Lung (tissue), 17 donors: ENCODE measurements at places on chromosomes 13 and 19.
A peak's percentile ranks its signal among the peaks of the same experiment; 100 is the strongest.

DNA sequence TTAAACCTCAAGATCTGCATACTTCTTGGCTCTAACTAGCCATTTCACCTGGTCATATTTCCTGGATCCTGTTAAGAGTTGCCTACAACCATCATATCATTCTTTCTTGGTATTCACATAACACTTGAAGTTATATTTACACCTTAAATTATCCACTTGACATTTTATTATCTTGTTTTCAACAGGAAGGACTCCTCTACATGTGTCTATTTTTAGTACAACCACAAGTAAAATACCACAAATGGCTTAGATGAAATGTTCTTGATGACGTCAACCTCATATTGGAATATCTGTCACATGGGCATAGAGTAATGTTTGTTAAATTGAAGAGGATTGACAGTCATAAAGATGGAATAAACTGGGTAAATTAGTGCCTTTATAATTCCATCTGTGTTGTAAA, 9.4 kb downstream of the PCDH20 start:
- DNase-seq, result no peak

DNA sequence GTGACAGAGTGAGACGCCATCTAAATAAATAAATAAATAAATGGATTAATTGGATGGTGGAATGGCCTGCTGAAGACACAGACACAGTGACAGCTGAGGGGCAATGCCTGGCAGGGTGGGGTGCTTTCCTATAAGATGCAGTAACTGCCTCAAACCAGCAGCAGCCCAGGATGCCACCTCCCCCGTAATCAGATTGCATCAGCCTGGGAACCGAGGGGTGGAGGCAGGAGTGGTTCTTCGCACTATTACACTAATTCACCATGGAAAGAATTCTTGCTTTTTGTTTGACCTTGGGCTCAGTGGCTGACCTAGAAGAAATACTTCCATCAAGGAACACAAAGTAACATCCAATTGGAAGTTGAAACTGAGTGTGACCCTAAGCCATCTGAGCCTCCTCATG, 31.6 kb upstream of the USP12 start:
- DNase-seq, result no peak

DNA sequence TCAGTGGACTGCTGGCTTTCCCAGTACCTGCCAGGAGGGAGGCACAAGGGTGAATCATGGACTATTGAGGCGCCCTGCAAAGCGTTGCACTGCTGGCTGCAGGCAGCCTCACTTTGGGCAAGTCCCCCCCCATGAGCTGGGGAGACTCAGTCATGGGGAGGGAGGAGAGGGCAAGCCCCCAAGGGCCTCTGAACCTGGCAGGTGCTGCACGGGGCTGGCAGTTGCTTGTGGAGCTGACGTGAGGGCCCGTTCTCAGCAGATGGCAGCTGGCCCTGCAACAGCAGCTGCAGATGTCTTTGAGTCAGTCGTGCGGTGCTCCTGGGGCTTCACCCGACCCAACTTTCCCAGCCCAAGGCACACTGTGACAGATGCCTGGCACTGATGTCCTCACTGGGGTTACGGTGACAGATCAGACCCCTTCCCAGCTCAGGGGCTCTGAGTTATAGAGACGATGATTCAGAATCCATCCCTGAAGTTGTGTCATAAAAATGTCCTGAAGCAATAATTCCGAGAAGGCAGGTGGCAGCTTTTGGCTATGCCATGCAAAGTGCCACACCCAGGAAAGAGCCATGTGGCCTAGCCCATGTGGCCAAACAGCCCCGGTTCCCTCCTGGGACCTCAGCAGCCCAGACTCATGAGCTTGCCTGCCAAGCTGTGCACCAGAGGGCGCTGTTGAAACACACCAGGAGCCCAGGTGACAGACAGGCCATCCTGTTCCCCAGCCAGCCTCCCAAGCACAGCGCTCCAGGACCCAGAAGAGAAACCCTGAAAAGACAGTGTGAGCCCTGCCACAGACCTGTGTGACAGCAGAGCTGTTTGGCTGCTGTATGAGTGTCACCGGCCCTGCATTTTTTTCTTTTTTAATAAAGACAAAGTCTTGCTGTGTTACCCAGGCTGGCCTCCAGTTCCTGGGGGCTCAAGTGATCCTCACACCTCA, 53.6 kb upstream of the LDLR start:
- peak; percentile 88 for DNase-seq

GRCh38 chr13:85853901-85854663, 54.9 kb upstream of the SLITRK6 start:
- DNase-seq, result no peak

- DNase-seq, result no peak
Measured at GRCh38 chr13:23254506-23254905, 73.7 kb downstream of the SGCG start.

- peak; percentile 77 for DNase-seq
Measured at GRCh38 chr19:32651729-32652140, 23.2 kb downstream of the ANKRD27 start.

- DNase-seq, result no peak
Measured at GRCh38 chr13:74641586-74641985, 507.4 kb upstream of the KLF12 start.

DNA sequence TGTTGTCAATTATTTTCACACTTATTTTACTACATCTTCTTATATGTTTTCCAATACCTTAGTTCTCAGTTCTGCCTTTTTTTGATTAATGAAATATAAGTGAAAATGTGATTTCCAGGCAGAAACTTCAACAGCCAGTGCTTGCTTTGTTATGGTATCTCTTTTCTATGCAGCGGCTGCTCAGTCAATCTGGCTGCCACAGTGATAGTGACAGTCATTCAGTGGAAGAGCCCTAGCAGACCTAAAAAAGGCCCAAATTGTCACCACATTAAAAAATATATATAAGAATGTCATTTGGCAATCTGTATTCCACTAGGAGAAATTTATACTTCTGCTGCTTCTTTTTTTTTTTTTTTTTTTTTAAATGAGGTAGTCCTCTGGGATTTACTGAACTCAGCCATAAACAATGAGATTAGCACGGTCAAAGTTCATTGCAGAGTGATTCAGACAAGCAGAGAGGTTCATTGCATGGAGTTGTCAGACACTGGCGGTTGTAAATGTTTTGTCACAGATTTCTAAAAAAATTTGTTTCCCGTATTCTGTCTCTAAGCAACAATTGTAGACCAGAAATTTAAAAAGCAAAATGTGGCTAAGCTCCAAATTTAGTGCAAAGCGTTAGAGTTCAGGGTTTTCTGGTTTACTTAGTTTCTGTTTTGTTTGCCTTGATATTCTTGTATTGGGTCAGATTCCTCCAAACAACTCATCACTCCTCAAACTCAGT, 94.7 kb upstream of the PRR20A start:
- DNase-seq, result peak; percentile 73

DNA sequence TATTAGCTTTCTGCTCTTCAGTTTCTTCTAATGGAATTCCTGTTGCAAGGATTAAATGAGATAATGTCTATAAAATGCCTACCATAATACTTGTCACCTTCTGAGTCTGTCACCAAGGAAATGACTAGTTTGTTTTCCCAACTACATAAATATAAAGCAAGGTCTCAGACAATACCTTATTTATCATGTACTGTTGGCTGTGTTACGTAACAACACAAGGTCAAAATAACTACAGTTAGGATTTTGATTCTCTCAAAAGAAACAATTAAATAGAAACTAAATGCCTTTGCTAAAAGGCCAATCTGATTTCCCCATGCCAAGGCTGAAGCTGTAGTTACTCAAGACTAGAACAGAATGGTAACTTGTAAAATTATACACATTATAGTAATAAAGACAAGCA, 134.5 kb downstream of the PCDH9 start:
- DNase-seq, result peak; percentile 27

- DNase-seq, result no peak
Measured at GRCh38 chr13:52701728-52702465, 37.7 kb downstream of the CNMD start.

GRCh38 chr19:54160854-54161253, 1.3 kb upstream of the LENG1 start:
- peak; percentile 40 for DNase-seq

DNA sequence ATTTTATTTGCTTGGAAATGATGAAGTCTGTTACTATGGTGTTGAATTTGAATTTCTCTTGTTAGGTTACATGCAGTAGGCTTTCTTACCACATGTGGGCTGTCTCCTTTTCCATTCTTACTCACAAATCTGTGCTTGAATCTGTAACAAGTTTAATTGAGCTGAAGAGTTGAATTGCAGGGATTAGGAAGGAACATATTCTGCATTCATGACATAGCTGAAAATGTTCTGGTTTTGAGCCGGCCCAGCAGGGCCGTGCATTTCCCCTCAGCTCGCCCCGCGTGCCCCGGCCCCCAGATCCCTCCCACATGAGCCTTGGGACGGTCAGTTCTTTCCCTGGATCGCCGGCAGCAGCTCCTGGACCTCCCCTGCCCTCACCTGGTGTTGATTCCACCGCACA, 28.1 kb downstream of the TFDP1 start:
- no peak for DNase-seq

GRCh38 chr19:1453525-1454364, 3.8 kb downstream of the APC2 start:
- no peak for DNase-seq

DNA sequence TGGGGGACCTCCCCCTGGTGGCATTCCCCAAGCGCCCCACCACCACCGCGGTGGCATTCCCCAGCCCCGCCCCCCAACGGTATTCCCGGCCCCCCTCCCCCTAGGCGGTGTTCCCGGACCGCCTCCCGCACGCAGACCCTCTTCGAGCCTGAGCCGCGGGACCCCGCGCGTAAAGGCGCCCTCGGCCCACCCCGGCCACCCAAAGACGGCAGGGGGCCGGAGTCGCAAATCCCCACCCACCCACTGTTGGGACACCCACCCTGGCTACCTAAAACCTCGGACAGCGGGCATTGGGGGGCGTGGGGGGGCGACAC, 22.4 kb downstream of the OLFM2 start:
- DNase-seq, result no peak

DNA sequence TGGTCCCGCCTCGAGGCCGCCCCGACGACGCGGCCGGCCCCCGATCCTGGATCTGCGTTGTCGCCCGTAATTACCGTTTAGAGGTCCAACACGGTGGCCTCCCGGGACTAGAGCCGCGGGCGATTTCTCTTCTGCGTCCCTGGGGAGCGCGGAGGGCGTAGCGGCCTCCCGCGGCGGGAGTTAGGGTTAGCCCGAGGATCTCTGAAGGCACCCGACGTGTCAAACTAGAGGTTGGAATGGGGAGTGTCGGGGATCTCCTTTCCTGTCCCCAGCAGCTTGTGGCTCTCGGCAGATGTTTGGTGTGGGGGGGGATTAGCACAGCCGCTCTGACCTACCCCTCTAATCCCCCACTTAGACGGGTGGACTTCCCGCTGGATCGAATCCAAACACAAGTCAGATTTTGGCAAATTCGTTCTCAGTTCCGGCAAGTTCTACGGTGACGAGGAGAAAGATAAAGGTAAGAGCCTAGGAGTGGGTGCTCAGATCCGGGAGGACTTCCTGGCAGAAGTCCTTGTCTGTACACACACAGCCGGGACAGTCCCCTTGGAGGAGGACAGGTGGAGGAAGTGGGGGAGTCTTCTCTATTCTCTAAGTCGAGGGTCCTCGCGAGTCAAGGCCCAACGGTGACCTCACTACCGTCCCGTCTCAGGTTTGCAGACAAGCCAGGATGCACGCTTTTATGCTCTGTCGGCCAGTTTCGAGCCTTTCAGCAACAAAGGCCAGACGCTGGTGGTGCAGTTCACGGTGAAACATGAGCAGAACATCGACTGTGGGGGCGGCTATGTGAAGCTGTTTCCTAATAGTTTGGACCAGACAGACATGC, 581 bp downstream of the CALR start:
- peak; percentile 39 for DNase-seq

DNA sequence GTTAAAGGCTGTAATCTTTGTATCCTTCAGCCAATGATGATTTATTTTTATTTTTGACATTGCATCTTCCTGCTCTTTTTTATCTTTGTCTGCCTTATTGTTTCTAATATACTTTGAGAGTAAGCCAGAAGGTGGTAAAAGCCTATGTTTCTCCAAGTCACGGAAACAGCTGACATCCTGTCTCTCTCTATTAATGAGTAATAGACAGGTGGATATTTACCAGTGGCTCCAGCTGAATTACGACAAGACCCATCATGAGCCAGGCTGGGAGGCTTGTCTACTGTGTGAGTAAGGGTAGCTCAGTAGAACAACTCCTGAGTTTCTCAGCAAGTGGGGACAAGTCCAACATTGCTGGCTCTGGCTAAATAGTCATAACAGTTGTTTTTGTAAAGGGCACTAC, 166.6 kb downstream of the NDFIP2 start:
- DNase-seq, result no peak

GRCh38 chr13:36001561-36001960, 129.6 kb downstream of the DCLK1 start:
- DNase-seq, result no peak

DNA sequence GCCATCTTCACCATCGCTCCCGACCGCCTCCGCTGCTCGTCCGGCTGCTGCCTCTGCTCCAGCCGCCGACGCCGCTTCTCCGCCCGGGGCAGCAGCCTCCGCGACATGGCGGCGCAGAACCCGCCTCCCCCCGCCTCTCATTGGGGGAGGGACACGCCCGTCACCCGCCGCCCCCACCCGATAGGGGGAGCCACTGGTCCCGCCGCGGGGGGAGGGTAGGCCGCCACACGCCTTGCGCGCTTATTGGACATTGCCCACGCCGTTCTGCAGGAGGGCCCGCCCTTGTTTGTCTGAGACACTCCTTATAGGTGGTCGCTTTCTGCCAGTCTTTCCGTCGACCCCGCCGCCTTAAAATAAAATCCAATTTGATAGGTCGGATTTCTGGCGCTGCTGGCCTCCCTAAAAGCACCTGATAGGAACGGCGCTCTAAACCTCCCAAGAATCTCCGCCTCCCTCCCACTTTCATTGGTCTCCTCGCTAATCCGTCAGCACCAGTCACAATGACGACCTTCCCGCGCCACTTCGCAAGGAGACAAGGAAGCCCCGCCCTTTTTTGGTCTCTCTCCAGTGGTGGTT, at the start of gene HNRNPL:
HNRNPL (minus strand) TSS at position 127 of the 576 bp plus-strand sequence; CDS start at position 107, 20 bp downstream.
- DNase-seq, result no peak

GRCh38 chr19:4042064-4042730, 24.5 kb downstream of the ZBTB7A start:
- no peak for DNase-seq

DNA sequence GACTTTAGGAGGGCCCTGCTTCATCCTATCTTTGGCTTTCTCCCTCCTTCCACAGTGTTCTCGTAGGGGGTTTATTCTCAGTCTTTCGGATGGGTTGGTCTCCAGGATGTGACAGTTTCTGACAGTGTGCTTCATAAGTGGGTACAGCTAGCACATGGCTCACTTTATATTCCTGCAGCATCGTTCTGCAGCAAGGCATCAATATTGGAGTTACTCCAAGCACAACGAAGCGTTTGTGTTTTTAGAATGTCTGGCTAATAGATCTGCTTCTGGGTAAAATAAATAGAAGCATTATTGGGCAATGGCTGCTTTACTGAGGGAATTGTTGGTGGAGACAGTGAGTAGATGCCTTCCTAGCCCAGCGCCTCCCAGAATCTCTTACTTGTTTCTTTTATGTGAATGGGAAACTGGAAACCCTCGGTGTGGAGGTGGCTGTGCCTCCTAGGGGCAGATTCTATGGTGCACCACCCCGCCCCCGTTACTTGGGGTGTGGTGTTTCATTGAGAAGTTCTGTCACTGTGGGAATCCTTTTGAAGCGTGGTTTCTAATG, 2.0 kb downstream of the FARP1 start:
- peak; percentile 74 for DNase-seq
